ENCODE measurements at places on chromosomes 6 and 20.

- H3K27me3 ChIP-seq = no peaks in the 10 kb centered on the region
- no peaks in the 10 kb centered on the region for H3K36me3 ChIP-seq
- H3K4me3 ChIP-seq = no peak overlapping the region
- no peaks in the 10 kb centered on the region for H3K4me1 ChIP-seq
- DNase-seq = no peak
These were observed 33.3 kb upstream of the CITED2 start for GRCh38 chr6:139407718-139408222.

DNA sequence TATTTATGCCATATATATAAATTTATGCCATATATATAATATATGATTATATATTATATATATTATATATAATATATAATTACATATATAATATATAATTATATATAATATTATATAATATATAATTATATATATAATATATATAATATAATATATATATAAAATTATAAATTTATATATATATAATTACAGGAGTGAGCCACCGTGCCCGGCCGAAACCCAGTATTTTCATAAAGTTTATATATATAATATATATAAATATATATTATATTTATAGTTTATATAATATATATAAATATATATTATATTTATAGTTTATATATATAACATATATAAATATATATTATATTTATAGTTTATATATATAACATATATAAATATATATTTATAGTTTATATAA lies 31.6 kb downstream of the NKX2-4 start:
- no peaks in the 10 kb centered on the region for H3K36me3 ChIP-seq
- no peaks in the 10 kb centered on the region for H3K27me3 ChIP-seq
- no peaks in the 10 kb centered on the region for H3K4me1 ChIP-seq
- DNase-seq = no peak

DNA sequence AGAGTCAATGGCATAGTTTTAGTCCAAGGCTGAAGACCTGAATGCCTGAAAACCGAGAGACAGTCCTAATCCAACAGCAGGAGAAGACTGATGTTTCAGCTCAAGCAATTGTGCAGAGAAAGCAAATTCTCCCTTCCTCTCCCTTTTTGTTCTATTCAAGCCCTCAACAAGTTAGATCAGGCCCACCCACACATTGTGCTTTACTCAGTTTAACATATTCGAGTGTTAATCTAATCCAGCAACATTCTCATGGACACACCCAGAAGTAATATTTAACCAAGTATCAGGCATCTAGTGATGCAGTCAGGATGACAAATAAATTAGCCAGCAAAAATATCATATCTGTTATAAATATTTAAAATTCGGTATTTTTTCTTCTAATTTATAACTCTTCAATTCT lies 261.1 kb downstream of the HDGFL1 start:
- no peak overlapping the region for H3K4me3 ChIP-seq
- DNase-seq = no peak
- no peaks in the 10 kb centered on the region for H3K36me3 ChIP-seq
- H3K4me1 ChIP-seq = peaks cover 23% of the 10 kb centered on the region
- no peak overlapping the region for H3K27ac ChIP-seq

- no peaks in the 10 kb centered on the region for H3K36me3 ChIP-seq
- no peak overlapping the region for H3K27ac ChIP-seq
These were observed 69.0 kb upstream of the CD93 start for GRCh38 chr20:23155141-23155590.

DNA sequence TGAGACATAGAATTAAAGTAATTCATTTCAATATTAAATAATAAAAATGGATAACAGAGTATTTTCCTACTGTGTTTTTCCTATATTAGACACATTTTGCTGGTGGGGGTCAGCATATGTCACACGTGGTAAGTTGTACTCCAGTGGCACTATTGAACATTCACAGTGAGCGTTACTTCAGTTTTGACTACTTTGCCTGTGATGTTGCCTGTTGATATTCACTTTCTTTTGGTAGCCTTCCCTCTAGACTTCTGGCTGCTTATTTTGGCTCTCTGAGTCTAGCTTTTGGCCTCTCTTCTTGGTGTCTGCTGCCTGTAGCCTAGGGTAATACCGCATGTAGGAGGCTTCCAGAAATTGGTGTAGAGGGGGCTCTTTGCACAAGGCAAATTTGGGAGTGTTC lies 64.4 kb upstream of the TFB1M start:
- no peak overlapping the region for H3K27ac ChIP-seq
- H3K4me3 ChIP-seq = no peak overlapping the region
- no peak for DNase-seq
- no peaks in the 10 kb centered on the region for H3K27me3 ChIP-seq
- H3K36me3 ChIP-seq = no peaks in the 10 kb centered on the region
